ENCODE measurements at places on chromosomes 4 and X.

DNA sequence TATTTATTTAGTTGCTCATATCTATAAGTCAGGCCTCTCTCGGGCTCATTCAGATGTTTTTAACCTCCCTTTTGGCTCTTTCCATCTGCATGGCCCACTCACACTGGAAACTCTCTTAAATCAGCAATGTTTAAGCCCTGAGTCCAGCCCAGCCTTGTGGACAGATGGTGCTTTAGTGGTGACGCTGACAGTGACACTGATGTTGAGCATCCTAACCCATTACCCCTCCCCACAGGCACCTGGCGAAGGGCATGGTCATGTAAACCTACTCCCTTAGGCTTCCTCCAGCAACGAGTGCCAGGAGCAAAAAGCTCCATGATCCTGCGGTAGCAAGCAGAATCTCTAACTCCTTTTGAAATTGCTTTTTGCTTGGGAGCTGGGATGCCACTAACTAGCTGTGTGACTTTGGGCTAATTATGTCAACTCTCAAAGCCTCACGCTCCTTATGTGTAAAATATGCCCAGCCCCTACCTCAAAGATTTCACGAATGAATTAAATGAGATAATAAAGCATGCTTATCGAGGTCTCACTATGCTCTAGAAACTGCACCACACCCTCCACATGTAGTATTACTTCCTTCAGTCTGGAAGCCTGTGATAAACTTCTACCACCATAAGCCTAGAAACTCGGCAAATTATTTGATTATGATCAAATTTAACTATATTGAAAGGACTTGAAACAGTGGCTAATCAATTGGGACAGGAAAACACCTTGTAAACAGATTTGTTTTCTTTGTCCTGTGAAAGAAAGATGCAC lies 569.4 kb downstream of the BCOR start:
- H3K27ac ChIP-seq, result no peak overlapping the region
- no peak for DNase-seq
- no peaks in the 10 kb centered on the region for H3K4me1 ChIP-seq
- no peaks in the 10 kb centered on the region for H3K36me3 ChIP-seq
- no peaks in the 10 kb centered on the region for H3K27me3 ChIP-seq
- H3K4me3 ChIP-seq, result no peak overlapping the region

DNA sequence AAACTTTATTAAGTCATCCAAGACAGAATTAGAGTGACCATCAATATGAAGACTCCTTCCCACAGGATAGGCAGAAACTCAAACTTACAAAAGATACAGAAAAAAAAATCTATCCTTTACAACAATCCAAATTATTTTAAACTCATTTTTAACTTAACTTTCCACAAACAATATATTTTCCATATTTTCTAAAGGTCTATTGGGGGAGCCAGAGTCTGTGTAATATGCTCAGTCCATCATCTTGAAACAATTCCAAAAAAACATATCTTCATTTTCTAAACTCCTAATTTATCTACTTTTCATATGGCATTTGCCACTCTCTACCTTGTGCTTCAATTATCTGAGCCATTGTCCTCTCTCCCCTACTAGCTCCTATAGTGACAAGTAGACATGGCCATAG lies 378.1 kb downstream of the PDGFC start:
- H3K4me3 ChIP-seq, result no peak overlapping the region
- H3K27me3 ChIP-seq, result no peaks in the 10 kb centered on the region
- H3K27ac ChIP-seq, result no peak overlapping the region

- no peak for DNase-seq
- H3K27me3 ChIP-seq, result no peaks in the 10 kb centered on the region
- no peak overlapping the region for H3K27ac ChIP-seq
- no peaks in the 10 kb centered on the region for H3K4me1 ChIP-seq
These were observed 50.0 kb downstream of the UGT2B10 start for GRCh38 chr4:68865760-68866159.

GRCh38 chrX:97898798-97899197 lies 1015.1 kb downstream of the RPA4 start:
- H3K4me3 ChIP-seq, result no peak overlapping the region
- H3K27me3 ChIP-seq, result no peaks in the 10 kb centered on the region
- no peaks in the 10 kb centered on the region for H3K4me1 ChIP-seq

GRCh38 chr4:113270520-113271319 lies 221.3 kb downstream of the ANK2 start:
- H3K36me3 ChIP-seq, result no peaks in the 10 kb centered on the region
- no peaks in the 10 kb centered on the region for H3K4me1 ChIP-seq
- H3K4me3 ChIP-seq, result no peak overlapping the region
- no peak overlapping the region for H3K27ac ChIP-seq
